ENCODE measurements at places on chromosomes 5 and 9. TPM values are rescaled to one million over a fixed set of nuclear protein-coding genes. Genes with fewer than 3 reads are reported as not detected.

GPR150 gene
- 0.34 TPM for total RNA-seq

MED7 gene
- 13.7 TPM for total RNA-seq

FAM151B gene
- not detected for total RNA-seq

IL13 gene
- total RNA-seq: not detected

CTXN3 gene
- total RNA-seq: not detected

GLRA1 gene
- not detected for total RNA-seq

NUTM2G gene
- total RNA-seq: not detected

KCNN2 gene
- total RNA-seq: 0.15 TPM

RFX3 gene
- 3.1 TPM for total RNA-seq

SLC6A3 gene
- total RNA-seq: not detected

C9orf153 gene
- not detected for total RNA-seq

FBXW2 gene
- 34.7 TPM for total RNA-seq

IRX2 gene
- not detected for total RNA-seq

SPATA31D4 gene
- not detected for total RNA-seq

KIF20A gene
- 133 TPM for total RNA-seq

LCN9 gene
- not detected for total RNA-seq

SAXO1 gene
- 0.10 TPM for total RNA-seq

NR2F1 gene
- total RNA-seq: 36.3 TPM

APBA1 gene
- total RNA-seq: 0.69 TPM

ISL1 gene
- not detected for total RNA-seq

NME5 gene
- total RNA-seq: 0.25 TPM

CLIC3 gene
- total RNA-seq: 11.0 TPM

ARL10 gene
- 1.5 TPM for total RNA-seq

SPINK14 gene
- total RNA-seq: not detected

OCLN gene
- total RNA-seq: 24.4 TPM

DIRAS2 gene
- not detected for total RNA-seq

GBA2 gene
- total RNA-seq: 22.2 TPM

SLC36A2 gene
- total RNA-seq: not detected

FGD3 gene
- total RNA-seq: 0.20 TPM

NSMF gene
- total RNA-seq: 11.8 TPM

Data from M059J (cell line).